ENCODE measurements at places on chromosomes 13 and 19.

- DNase-seq = no peak
These were observed 3.5 kb downstream of the N4BP2L2 start for GRCh38 chr13:32535115-32535514.

- DNase-seq = peak; percentile 85
These were observed 5.0 kb upstream of the JUNB start for GRCh38 chr19:12786141-12786870.

DNA sequence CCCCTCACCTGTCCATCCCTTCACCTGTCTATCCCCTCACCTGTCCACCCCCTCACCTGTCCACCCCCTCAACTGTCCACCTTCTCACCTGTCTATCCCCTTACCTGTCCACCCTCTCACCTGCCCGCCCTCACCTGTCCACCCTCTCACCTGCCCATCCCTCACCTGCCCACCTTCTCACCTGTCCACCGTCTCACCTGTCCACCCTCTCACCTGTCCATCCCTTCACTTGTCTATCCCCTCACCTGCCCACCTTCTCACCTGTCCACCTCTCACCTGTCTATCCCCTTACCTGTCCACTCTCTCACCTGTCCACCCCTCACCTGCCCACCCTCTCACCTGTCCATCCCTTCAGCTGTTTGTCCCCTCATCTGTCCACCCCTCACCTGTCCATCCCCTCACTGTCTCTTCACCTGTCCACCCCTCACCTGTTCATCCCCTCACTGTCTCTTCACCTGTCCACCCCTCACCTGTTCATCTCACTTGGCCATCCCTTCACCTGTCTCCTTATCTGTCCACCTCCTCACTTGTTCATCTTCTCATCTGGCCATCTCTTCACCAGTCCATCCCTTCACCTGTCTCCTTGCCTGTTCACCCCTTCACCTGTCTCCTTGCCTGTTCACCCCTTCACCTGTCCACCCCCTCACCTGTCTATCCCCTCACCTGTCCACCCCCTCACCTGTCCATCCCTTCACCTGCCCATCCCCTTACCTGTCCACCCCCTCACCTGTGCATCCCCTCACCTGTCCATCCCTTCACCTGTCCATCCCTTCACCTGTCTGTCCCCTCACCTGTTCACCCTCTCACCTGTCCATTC lies 12.7 kb upstream of the KANK2 start:
- no peak for DNase-seq

DNA sequence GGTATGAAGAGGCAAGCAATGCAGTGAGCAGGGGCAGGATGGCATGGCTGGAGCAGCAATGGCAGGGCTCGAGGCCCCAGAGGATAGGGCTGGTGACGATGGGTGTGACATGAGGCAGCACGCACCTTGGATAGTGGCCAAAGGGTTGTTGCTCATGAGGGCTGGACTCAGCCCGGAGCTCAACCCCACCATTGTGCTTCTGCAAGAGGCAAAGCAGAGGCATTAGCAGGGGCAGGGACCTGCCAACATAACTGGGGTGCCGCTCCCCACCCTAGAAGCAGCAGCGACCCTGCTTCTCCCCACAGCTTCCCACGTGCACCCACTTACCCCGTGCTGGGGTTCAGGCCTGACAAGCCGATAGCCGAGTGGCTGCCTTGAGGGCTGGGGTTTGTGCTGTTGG lies 15.8 kb downstream of the ZNF574 start:
- DNase-seq = no peak

- no peak for DNase-seq
These were observed 81.2 kb upstream of the STK24 start for GRCh38 chr13:98658131-98658530.

DNA sequence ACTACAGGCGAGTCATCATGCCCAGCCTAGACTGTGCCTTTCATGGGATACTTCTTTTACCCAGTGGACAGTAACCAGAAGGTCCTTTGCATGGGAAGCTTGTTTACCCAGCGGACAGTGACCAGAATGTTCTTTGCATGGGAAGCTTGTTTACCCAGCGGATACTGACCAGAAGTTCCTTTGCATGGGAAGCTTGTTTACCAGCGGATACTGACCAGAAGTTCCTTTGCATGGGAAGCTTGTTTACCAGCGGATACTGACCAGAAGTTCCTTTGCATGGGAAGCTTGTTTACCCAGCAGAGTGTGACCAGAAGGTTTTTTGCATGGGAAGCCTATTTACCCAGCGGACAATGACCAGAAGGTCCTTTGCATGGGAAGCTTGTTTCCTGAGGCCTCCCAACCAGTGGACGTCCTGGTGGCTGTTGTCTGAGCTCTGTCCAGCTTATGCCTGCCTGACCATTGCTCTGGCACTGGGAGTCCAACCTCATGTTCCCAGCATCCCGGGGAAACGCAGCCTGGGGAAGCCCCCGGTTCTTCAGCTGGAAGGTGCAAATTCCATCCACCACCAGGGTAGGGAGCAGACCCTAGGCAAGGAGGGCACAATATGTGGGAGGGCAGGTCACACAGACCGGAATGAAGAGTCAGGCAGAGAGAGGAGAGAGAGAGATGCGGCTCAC lies 41.6 kb upstream of the PDCD5 start:
- no peak for DNase-seq

GRCh38 chr19:49570997-49571676 lies 9.2 kb downstream of the NOSIP start:
- DNase-seq = no peak

- no peak for DNase-seq
These were observed 24.0 kb upstream of the ACP7 start for GRCh38 chr19:39060171-39060570.

- no peak for DNase-seq
These were observed 401.2 kb downstream of the IRS2 start for GRCh38 chr13:109385242-109385560.
